ENCODE measurements at places on chromosomes 13 and 19.
A peak's percentile ranks its signal among the peaks of the same experiment; 100 is the strongest.

DNA sequence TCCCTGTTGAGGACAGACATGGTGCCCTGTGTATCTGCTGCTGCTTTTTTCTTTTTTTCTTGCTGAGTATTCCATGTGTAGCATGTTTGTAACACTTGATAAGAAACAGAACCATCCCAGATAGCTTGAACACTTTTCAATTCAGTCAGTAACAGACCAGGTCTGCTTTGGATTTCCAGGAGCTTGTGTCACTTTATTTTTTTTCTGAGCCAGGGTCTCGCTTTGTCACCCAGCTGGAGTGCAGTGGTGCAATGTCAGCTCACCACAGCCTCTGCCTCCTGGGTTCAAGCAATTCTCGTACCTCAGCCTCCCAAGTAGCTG is 43.7 kb downstream of the BBC3 start:
- no peak for DNase-seq

- DNase-seq = no peak
Observed at GRCh38 chr19:29172302-29172701, 40.6 kb downstream of the UQCRFS1 start.

- DNase-seq = no peak
Observed at GRCh38 chr19:23774524-23774971, 15.9 kb upstream of the ZNF681 start.

DNA sequence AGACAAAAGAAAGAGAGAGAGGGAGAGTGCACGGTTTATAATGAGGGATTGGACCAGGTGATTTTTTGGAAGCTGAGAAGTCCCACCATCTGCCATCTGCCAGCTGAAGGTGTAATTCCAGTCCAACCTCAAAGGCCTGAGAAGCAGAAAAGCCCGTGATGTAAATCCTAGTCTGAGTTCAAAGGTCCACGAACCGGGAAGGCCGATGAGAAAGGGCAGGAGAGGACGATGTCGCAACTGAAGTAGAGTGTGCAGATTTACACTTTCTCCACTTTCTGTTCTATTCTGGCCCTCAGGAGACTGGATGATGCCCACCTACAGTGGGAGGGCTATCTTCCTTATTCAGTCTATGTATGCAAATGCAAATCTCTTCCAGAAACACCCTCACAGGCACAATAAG is 500.0 kb downstream of the DIAPH3 start:
- DNase-seq = no peak

- DNase-seq = no peak
Observed at GRCh38 chr13:96804174-96804573, 190.1 kb downstream of the OXGR1 start.

- DNase-seq = no peak
Observed at GRCh38 chr13:27411341-27411740, 13.1 kb upstream of the GTF3A start.

GRCh38 chr13:50290186-50290585 is 274.9 kb downstream of the KCNRG start:
- DNase-seq = no peak

GRCh38 chr13:111659842-111660241 is 339.4 kb downstream of the TEX29 start:
- no peak for DNase-seq

- DNase-seq = peak; percentile 66
Observed at GRCh38 chr13:33233547-33233946, 52.0 kb downstream of the STARD13 start.

GRCh38 chr13:57063007-57063406 is 77.7 kb upstream of the PRR20A start:
- DNase-seq = no peak

- DNase-seq = no peak
Observed at GRCh38 chr19:29397748-29398147, 128.0 kb upstream of the VSTM2B start.

DNA sequence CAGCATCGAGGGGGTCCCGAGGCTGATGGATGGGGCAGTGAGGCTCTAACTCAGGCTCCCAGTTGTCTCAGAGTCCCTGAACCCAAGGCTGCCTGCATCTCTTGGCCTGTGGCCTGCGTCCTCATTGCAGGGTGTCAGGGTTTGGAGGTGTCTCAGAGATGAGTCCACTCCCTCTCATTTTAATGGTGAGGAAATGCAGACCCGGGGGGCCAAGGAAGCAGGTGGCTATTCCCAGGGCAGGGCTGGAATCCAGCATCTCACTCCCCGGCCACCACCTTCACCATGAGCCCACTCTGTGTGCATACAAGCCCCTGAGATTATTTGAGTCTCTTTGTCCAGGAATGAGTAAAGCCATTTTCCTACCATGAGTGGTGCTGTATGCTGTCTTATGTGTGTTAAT is 21.4 kb downstream of the TEX29 start:
- no peak for DNase-seq

DNA sequence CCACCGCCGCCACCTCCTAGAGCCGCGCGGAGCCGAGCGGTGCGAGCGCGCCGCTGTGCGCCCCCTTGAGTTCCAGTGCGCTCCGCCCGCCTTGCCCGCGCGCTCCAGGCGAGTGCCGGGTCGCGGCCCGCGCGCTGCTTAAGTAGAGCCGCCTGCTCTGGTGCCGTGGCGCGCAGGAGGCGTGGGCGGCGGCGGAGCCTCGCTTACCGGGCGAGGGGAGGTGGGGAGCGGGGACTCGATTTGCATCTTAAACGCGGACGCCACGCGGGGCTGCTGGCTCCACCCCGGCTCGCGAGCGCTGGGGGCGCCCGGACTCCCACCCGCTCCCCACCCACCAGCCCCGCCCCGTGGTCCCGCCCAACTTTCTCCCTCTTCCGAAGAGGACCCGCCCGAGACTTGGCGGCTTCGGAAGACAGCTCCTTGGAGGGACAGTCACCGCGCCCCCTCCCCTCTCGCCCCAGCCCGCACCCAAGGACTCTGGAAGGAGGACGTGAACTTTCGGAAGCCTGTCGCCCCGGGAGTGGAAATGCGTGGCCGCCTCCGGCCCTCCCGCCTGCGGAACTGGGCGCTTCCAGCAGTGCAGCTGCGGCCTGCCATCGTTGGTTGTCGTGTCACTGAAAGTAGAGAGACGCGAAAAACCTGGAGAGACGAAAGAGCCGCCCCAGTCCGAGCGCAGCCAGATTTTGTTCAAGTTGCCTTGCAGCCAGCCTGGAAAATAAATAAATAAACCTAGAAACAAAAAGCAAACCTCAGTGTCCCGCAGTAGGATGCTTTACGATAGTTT is at the start of gene KCTD12:
Gene KCTD12 (minus strand): TSS at position 114 of the 784 bp plus-strand sequence. CDS start 257 bp downstream, outside the sequence.
- DNase-seq = peak; percentile 80

GRCh38 chr19:52200044-52200443 is 10.2 kb downstream of the PPP2R1A start:
- DNase-seq = peak; percentile 72

- no peak for DNase-seq
Observed at GRCh38 chr13:104987621-104988020, 1547.8 kb downstream of the EFNB2 start.

DNA sequence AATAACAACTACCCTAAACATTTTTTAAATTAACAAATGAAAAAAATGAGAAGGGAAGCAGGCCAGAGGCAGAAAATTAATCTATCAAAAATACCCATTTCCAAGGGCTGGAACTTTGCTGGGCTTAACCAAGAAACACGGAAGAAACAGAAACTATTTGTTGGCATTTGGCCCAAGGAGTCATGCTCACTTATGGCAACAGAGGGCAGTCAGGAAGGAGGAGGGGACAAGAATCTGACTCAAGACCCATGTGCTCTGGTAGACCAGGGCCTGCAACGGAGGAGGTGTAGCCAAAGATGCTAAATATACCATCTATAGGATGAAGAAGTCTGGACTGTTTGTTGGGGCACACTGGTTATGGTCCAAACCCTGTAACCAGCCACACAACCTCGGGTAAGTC is 496.7 kb downstream of the COG6 start:
- peak; percentile 89 for DNase-seq

DNA sequence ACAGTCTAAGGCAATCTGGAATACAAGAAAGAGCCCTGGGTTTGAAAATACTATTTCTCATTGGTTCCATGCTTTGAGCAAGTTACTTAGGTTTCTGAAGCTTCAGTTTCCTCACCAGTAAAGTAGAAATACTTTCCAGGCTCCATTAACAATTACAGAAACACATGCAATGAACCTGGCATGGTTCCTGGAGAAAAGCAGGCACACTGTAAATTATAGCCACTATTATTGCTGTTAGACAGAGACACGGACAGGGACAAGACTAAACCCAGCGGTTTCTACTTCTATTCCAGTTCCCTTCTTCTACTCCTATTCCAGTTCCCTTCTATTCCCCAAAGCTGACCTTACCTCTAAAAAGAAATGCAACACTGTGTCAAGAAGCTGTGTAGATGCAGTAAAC is 41.2 kb downstream of the MIPEP start:
- DNase-seq = no peak

DNA sequence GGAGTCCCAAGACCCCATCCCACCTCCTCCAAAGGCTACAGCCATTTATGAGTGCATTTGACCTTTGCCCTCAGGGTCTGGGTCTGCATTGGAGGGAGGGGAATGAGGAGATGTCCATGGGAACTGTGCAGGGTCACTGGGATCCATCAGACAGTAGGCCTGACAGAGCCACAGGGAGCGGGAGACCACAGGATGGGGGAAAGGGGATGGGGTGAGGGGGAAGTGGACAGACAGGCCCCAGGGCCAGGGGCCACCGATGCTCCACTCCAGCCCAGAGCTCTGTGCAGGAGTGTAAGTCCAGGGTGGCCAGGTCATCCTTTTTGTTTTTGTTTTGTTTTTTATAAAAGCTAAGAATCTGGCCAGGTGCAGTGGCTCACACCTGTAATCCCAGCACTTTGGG is 82.5 kb downstream of the CHST8 start:
- no peak for DNase-seq

GRCh38 chr19:42175952-42176648 is 41.4 kb downstream of the DEDD2 start:
- DNase-seq = peak; percentile 4

DNA sequence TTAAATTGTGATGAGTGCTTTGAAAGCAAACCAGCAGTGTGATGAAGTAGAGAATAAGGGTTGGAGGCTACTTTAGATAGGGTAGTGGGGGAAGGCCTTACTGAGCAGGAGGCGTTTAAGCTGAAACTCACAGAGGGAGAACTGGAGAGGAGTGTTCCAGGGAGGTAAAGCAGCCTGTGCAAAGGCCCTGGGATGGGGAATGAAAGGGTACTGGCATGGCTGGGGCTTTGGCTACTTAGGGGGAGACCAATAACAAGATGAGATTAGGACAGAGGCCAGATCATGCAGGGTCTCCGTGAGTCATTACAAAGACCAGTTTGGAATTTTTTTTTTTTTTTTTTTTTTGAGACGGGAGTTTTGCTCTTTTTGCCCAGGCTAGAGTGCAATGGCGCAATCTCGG is 1.1 kb downstream of the PPP5C start:
- no peak for DNase-seq

DNA sequence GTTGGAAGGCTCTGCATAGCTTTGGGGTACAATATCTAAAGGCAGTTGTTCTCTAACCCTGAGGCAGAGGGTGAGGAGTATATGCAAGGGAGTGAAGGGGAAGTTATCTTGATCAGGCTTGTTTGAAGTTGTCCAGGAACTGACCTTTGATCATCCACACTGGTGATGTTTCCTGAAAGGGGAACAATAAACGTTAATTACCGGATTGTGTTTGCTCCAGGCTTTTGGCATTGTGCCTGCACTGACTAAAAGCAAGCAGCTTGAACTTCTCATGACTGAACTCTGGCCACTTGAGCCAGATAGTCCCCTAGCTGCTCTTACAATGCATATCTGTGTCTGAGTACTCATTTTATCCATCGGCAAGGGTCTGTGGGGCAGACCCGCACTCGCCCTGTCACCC is 27.0 kb upstream of the ZNF726 start:
- DNase-seq = no peak

- DNase-seq = peak; percentile 16
Observed at GRCh38 chr19:10820173-10820572, 15.8 kb downstream of the TMED1 start.

DNA sequence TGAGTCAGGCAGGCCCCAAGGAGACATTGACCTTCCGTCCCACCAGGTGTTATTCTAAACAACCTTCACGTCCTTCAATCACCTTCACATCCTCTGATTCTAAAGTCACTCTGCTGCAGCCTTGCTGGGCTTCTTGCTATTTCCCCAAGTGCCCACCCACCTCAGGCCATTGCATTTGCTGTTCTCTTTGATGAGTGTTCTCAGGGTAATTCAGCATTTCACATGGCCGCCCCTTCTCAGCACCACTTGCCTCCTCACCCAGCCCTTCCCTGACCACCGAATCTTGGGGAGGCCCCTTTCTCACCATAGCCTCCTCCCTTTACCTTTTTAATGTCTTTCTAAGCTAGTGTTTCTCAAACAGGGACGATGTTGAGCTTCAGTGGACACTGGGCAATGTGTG is 4.6 kb downstream of the ZNF805 start:
- no peak for DNase-seq

DNA sequence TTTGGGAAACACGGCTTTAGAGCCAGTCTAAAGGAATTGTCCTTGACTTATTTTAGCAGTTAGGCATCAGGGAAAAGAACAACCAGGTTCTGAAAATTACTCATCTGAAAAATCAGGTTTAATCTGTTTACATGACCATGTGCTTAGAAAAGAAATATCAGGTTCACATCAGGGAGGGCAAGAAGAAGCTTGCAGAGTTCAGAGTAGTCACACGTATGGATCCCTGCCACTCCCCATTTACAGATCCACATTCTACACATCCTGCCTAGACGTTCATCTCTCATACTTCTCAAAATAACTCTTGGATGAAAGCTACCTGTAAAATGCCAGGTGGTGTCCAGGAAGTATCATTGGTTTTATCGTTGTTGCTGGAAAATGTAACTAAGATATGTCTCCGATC is 14.0 kb upstream of the PHF11 start:
- DNase-seq = no peak

DNA sequence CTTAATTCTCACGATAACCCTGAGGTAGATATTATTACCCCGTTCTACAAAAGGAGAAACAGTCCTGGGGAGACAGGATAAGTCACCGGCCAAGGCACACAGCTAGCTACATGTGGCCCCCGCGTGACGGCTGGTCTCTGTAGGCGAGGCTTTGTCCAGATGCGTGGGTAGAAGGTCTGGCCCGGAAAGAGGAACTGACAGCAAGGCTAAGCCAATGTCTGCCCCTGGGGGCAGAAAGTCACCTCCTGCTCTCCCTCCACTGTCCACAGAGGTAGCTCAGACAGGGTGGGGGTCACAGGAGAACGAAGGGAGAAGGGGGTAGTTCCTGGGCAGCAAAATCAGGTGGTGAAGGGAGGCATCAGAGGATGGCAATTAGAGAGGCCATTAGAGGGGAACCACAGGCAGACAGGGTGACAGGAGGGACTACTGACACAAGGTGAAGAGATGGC is 1.8 kb downstream of the APOC4 start:
- DNase-seq = no peak

GRCh38 chr19:38655148-38655824 is 7.8 kb downstream of the ACTN4 start:
- DNase-seq = peak; percentile 68

GRCh38 chr19:3620145-3620816 is 6.3 kb downstream of the CACTIN start:
- DNase-seq = no peak

- no peak for DNase-seq
Observed at GRCh38 chr19:51456541-51457290, 1.5 kb downstream of the SIGLEC8 start.
